ENCODE measurements at places on chromosomes 3 and 15.

GRCh38 chr3:171649267-171649666 is 161.0 kb downstream of the PLD1 start:
- DNase-seq = peak; percentile 54

DNA sequence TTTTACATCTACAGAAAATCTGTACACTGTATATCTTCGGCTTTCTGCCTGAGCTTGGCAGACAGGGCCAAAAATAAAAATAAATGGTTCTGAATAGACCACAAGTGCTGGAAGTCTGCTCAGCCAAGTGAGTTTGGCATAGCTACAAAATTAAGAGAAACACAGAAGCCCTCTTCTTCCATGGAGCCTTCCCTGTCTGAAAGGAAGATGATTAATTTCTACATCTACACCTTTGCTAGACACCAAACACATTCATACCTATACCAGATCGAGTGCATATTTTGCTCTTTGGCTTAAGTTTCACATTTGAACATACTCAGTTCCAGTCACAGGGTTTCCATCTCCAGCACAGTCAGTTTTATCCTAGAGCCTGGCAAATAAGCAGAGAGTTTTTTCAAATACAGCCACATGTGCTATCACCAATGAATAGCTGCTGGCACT is 224.6 kb downstream of the GREM1 start:
- DNase-seq = peak; percentile 62

GRCh38 chr3:38827791-38828190 is 11.8 kb upstream of the SCN10A start:
- DNase-seq = no peak

DNA sequence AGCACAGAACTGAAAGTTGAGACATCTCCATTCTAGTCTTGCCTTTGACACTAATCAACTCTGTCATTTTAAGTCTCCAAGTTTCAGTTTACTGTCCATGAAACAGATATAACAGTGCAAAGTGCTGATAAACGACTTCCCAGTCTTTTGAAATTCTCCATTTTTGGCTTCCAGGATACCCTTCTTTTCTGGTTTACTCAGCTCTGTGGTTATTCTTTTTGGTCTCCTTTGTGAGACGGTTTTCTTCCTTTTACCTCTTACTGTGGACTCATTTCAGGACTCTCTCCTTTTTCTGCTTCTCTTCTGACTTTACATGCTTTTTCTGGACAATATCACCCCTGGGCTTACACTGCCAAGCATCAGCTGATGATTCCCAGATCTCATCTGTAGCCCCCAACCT is 18.9 kb downstream of the SST start:
- DNase-seq = no peak

DNA sequence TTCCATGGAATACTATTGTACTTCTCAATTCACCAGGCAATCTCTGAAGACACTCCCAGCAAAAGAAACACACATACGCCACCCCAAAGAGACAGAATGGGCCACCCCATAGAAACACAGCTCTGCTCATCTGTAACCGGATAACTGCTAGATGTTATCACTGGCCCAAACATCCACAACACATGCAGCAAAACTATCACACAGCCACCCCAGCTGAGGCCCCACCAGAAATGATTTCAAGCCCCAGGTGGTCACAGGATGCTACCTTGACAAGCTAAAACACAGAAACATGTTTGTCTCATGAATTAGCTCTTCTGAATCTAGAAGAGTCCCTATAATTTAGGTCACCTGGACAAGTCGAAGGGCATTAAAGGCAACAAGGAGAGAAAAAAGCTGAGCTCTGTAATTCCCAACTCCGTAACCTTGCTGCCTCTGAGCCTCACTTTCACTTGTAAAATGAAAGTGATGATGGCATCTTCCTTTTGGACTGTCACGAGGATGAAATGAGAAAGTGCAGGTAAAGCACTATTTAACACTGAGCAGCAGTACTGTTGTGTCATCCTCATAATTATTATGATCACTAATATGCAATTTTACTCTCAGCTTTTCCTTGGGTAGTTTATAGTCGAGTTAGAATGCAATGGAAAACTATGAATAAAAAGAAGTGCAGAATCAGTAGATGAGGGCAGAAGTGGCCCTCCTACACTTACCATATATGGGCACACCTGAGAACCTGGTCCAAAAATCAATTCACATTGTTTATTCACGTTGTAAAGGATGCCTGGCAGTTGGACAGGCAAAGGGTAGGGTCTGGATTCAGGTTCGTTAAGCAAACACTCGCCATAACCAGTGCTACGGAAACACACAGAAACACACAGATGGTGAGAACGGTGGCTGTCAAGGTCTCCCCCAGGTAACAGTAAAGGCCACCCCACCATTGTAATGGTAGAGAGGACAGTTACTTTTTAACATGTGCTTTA is 38.6 kb downstream of the ADAMTS9 start:
- DNase-seq = no peak

DNA sequence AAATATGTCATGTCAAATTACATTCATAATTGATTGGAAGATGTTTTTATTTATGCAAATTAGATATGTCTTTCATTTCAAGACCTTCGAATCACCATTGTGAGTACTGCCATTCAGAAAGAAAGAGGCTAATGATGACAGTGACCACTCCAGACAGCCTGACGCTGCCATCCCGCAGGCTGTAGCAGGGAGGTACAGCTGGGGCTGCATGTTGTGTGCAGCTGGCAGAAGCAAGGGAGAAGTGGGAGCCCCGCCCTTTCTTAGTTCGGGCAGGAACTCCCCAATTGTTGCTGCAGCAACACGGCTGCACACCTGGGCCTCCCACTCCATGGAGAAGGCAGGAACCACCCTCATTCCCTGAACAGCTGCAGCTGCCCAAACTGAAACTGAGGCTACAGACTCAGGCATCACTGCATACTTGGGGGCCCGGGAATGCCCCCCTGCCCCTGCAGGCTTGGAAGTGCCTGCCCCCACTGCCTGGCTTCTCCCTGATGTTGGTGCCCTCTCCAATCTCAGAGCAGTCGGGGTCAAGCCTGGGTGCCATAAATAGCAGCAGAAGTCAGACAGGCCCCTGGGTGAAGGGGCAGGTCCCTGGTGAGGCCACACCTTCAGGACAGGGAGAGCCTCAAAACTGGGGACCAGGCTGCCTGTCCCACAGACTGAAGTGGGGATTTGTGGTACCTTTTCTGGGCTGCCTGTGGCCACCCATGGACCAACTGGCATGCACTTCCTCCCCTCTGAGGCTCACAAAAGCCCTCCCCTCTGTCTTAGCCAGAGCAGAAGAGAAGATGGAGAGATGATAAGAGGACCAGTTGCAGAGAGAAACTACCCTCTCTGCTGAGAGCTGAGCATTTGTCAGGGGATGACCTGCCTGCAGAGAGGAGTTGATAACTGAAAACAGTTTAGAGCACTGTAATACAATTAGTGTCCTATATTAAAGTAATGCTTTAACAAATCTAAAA is 964.6 kb downstream of the SI start:
- DNase-seq = no peak

DNA sequence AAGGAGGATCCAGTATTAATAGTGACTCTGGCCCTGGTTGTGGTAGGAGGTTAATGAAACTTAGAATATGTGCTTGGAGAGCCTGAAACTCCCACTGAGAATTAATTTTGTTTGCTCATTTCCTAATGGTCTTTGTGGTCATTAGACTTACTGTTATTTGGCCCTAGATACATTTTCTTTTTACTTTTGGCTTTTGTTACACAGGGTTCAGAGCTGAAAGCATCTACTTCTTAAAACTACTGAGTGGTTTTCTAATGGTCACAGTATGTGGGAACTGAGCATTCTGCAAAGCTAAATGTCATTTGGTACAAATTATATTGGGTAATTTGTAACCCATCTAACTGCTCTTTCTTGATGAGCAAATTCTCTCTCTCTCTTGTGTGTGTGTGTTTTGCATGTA is 433.4 kb upstream of the IL12A start:
- DNase-seq = no peak

Data from tongue (tissue), 3 donors.